Astrocyte of the spinal cord (primary cell): ENCODE measurements at places on chromosomes 2 and 18.

DNA sequence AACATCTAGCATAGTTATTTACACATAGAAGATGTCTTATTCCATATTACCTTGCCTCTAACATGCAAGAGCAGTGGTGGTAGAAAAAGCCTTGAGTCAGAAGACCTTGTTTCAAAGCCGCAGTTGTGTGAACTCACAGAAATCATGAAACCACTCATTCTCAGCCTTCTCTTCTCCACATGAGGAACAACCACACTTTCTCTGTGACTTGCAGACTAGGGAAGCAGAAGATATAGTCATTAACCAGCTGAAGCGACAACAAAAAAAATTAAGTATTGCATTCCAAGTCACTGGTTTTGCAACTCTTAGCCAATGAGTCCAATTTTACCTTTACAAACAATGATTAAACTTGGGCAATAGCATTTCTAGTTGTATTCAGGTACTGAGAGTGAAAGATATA lies 19.0 kb downstream of the TWSG1 start:
- DNase-seq: no peak

DNA sequence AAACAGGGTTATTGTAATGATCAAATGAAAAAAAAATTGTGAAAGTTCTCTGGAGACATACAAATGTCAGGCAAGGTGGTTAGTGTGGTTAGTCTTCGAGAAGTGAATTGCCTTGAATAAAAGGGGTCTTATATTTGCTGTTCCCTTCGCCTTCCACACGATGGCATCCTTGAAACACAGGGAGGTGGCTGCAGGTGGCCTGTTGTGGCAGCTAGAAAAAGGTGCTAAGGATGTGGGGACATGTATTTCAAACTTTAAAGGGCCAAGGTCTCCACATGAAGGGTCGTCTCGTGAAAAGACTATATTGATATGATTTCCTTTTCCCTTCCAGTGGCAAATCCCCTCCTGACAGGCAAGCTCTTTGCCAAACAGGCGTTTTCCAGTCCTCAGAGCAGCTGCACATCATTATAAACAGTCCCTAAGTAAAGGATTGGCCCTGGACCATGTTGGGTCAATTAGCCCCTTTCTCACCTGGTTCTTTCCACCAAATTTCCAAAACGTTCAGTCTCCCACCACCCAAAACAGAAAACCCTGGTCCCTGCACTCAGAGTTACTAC lies 68.5 kb downstream of the COPS8 start:
- peak; percentile 78 for DNase-seq

GRCh38 chr2:201058914-201059313 lies 12.6 kb downstream of the HYCC2 start:
- DNase-seq: no peak

DNA sequence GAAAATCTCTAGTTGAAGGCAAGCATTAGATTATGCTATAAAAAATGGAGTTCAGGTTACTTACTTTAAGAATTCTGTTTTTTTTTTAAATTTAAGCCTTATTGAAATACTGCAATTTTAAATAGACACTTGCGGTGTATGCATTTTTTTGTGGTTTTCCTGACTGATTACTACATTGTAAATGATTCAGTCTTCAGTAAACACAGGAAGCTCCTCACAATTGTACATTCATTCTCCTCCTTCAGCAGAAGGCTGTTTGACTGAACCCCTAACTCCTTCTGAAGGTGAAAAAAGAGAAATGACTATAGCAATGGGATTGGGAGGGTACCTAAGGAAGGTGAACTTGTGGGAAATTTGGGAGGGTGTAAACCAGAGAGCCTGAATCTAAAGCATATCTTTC lies 136.1 kb downstream of the GCA start:
- DNase-seq: peak; percentile 45

- peak; percentile 86 for DNase-seq
Measured at GRCh38 chr2:8543383-8544170, 138.3 kb upstream of the ID2 start.

GRCh38 chr2:74915743-74916142 lies 42.7 kb upstream of the POLE4 start:
- DNase-seq: peak; percentile 60

DNA sequence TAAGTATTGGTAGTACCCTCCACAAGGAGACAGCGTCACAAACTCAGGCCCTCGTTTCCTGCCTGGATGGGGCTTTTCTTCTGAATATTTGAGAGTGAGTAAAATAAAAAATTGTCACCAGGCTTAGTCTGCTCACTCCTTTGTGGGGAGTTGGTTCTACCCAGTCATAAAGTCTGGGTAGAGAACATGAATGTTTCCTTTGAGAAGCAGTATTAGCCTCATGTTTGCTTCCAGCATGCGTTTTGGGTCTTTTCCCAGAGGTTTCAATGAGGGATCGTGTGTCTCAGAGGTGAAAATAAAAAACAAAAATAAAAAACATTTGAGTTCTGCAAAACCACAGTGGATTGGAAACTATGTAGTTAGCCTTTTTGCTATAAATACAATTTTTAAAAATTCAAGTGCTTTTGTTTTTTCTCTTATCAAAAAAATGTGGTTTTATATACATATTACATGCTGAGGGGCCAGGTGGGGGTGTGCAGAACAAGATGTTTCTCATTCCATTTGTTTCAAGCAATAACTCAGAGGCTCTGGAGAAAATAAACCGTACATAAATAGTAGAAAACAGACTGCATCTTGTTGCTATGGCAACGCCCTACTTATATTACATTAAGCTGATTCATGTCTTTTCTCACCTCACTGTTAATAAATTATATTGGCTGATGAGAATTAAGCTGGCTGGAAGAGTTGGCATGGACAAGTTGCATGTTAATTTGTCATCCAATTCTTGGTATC lies 225.4 kb upstream of the FBXO11 start:
- peak; percentile 64 for DNase-seq

- DNase-seq: peak; percentile 88
Measured at GRCh38 chr2:189153619-189154018, 25.9 kb downstream of the COL5A2 start.

GRCh38 chr2:212117926-212118325 lies 420.7 kb downstream of the ERBB4 start:
- no peak for DNase-seq

- DNase-seq: no peak
Measured at GRCh38 chr2:143875295-143876233, 644.4 kb downstream of the ZEB2 start.

DNA sequence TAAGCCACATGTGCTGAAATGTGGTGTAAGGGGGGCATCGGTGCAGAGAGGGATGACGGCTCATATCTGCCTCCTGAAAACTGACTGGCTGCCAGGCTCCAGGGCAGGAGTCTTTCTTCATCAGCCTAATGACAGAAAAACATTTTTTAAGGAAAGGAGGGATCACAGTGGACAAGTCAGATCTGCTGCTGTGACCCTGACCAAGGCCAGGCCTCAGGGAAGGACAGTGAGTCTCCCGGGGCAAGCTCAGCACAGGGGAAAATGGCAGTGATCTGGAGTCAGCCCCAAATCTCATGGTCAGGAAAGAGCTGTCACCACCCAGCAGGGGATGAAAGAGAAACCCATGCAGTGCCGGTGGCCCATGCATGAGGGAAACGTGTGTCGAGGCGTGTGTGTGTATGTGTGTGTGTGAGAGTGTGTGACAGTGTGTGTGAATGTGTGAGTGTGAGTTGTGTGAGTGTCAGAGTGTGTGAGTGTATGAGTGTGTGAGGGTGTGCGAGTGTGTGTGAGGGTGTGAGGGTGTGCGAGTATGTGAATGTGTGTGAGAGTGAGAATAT lies 134.5 kb downstream of the INHBB start:
- no peak for DNase-seq

DNA sequence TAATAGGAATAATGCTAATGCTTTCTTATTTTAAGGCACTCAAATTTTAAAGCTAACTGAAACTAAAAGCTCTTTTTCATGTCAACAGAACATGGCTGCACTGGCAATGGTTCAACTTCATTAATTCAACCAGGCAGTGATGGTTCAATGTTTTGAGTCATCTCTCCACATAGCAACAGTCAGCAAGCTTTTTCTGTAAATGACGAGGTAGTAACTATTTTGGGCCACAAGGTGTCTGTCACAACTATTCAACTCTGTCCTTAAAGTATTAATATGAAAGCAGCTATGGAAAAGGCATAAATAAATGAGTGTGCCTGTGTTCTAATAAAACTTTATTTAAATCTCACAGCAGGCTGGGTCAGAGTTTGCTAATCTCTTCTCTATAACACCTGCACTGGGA lies 1425.6 kb upstream of the PIK3C3 start:
- peak; percentile 25 for DNase-seq

GRCh38 chr2:144085016-144085415 lies 434.9 kb downstream of the ZEB2 start:
- DNase-seq: peak; percentile 12

DNA sequence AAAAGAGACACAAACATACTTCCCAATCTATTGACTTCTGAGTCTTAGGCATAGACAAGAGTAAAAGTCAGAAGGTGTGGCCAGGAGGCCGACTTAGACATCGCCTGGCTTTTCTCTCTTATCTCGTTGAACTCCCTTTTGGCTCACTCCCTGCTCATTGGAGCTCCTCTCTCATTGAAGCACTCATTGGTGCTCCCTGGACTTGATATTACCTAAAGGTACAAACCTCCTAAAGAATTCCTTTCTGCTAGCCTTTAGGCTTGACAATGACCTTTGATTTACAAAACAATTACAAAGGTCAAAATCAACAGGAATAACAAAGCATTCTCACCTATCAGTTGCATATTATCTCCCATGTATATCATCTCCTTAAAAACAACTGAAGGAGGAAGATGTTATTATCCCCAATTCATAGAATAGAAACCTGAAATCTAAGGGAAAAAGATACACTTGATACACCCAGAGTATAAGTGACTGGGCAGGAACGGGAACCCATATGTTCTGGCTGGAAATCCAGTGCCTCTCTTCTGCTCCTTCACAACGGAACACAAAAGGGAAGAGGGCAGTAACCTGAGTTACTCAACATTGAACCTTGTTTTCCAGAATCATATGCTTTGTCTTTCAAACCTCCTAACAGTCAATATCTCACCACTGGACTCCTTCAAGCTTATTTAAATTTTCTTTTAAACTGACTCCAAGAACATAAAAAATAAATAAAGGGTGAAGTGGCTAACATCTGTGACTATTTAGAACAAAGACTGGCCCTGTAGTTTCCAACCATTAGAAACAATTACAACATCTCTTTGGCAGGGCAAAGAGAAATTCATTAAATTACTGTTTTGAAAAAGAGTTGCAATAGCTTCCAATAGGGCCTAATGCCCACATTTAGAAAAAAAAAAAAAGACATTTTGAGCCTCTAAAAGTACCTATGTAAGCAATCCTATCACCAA lies 1247.9 kb downstream of the LRP1B start:
- DNase-seq: peak; percentile 57

GRCh38 chr2:43055086-43055912 lies 171.1 kb downstream of the ZFP36L2 start:
- DNase-seq: no peak

DNA sequence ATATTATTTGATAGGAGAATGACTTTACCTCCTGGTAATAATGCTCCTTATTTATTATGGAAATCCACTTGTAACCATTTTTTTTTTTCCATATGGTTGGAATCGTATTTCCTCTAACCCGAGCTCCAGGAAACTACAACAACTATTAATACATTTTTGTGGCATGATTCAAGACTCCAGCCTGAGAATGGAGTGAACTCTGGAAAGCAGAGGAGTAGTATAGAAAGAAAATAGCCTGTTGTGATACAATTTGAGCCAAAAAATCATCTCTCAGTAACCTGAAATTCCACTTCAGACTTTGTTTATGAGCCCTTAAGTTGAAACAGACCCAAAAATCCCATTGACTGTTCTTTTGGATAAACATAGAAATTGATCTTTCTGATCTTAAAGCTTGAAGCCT lies 921.1 kb downstream of the SOCS6 start:
- peak; percentile 29 for DNase-seq

DNA sequence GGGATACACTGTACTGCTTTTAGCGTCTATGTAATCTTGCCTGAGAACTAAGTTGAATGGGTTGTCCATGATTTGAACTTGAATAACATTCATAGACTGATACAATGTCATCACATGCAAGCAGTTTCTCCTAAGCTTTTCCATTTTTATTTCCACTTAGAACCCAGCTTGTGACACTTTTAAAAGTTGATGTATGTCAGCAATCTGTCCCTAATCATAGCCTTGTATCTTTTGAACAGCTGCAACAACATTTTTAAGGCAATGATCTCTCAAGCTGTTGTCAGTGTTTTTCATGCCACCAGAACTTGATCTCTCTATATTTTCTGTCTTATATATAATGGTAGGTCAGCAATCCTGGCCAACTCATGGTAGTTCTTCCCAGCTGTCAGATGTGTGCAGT lies 185.0 kb downstream of the DOK6 start:
- DNase-seq: no peak

DNA sequence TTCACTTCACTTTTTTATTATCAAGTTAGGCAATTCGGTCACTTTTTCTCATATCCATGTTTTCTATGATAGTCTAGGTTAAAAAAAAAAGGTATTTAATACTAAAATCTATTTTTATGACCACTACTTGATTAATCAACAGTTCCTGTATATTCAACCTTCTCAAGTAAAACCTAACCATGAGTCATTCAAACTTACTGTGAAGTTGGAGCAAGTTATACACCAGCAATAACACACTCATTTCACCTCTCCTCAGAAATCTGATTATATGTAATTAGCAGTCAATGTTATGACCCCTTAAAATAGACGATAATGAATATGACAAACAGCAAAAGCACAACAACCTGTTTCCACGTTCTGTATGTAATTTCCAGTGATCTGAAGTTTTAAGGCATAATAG lies 35.0 kb upstream of the ADAM17 start:
- no peak for DNase-seq

- DNase-seq: no peak
Measured at GRCh38 chr18:6374935-6375529, 39.7 kb downstream of the L3MBTL4 start.

DNA sequence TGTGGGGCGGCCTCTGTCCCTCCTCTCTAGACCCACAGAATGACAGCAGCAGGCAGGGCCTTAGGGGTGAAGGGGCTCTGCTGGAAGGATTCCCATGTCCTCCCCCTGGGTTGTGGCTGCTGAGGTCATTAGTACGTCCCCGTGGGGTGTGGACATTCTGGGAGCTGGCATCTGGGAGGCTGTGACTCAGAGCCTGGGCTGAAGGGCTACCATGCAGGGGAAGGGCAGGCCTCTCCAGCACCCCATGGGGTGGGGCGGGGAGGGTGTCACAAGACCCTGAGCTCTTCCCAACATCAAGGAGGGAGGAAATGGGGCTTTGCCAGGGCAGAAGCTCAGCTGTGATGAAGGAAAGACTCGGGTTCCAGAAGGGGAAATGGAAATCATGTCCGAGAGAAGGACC lies 105.8 kb upstream of the SMAD2 start:
- no peak for DNase-seq

- DNase-seq: no peak
Measured at GRCh38 chr2:240901986-240902614, 4.0 kb upstream of the CROCC2 start.

- DNase-seq: no peak
Measured at GRCh38 chr2:13616059-13616458, 899.3 kb downstream of the TRIB2 start.

DNA sequence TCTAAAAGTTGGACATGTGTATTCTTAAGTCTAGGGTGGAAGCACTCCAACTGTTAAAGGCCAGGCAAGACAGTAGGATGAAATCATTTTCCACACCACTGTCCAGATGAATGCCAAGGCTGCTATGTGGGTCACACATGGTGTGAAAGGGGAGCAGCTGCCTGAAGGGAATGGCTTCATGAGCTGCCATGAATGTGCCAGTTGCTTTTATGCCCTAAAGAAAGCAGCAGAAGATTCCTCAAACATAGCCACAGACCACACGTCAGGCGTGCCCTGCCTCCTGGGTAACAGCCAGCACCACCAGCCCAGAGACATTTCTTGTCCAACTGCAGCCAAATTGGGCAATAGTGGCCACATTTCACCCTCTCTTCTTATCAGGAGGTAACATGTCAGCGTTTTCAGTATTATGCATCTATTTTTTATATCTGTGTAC lies 130.2 kb downstream of the MTCL1 start:
- DNase-seq: peak; percentile 43

GRCh38 chr2:5121642-5122041 lies 570.5 kb upstream of the SOX11 start:
- DNase-seq: no peak
